ENCODE measurements at places on chromosomes 6 and 20.
A peak's percentile ranks its signal among the peaks of the same experiment; 100 is the strongest.

DNA sequence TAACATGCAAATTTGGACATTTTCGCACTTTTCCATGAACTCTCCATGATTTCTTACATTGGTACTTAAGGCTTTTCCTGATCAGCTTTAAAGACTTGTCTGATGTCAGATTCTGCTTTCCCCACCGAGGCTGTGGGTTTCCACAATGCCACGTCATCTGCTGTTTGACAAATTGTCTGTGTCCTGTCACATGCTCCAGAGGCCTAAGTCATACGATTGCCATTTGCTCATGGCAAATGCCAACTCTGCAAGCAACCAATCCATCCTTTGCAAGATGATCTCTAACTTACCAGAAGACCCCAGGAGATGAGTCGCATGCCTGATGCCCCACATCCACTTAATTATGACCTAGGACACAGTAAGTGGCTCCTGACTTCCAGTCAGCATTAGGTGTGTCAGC lies 556.5 kb downstream of the BMP2 start:
- DNase-seq = no peak

DNA sequence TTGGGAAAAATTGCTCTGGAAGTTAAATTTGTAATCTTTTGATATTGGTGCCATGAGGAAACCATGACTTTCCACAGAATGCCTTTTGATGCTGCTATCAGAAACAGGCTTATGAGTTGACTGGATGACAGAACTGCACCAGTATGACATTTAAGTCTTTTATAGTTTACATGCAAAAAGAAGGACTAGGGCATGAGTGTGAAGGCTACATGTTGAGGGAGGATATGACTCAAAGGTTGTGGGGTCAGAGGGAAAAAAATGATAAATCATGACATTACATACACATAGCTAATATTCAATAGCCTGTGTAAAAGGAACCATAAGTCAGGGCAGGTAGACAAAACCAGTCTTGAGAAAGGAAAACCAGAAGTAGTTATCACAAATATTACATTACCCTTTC lies 182.2 kb downstream of the COL12A1 start:
- DNase-seq = no peak

- DNase-seq = no peak
Measured at GRCh38 chr6:90420500-90420899, 123.9 kb upstream of the BACH2 start.

GRCh38 chr6:165718491-165718891 lies 55.5 kb upstream of the PDE10A start:
- no peak for DNase-seq

DNA sequence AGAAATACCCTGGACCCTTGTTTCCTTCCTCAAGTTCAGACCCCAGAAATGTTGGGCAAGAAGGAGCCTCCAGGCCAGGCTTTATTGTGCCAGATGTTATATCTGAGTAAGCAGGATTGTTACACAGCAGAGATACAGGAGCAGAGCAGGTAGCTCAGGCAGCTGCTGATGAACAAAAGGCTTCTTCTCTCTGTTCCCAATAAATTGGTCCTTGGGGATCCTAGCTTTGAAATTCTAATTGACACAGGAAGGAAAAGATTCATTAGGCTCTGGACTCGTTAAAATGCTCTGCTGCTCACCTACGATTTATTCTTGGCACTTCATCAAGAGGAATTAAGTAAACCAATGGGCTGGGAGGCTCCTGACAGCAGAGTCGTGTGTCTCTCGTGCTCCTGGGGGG lies 54.2 kb downstream of the RALY start:
- DNase-seq = no peak

- DNase-seq = no peak
Measured at GRCh38 chr6:36110863-36111262, 19.4 kb upstream of the MAPK13 start.

- no peak for DNase-seq
Measured at GRCh38 chr6:68628161-68628560, 6.9 kb upstream of the ADGRB3 start.

- DNase-seq = no peak
Measured at GRCh38 chr6:47424436-47424836, 53.2 kb upstream of the CD2AP start.

GRCh38 chr6:141388666-141389065 lies 744.1 kb upstream of the GJE1 start:
- DNase-seq = no peak

DNA sequence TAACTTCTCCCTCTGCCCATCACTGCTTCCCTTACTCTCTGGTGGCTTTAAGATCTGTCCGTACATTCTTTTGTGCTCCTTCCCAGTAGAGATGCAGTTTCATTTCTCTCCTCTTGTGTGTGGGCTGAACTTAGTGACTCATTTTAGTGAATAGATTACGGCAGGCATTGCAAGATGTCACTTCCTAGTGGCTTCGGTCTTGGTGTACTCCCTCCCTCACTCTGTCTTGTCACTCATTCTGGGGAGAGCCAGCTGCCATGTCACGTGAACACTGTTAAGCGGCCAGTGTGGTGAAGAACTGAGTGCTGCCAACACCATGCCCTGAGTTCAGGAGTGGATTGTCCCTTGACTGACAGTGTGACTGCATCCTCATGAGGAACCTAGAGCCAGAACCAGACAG lies 115.9 kb downstream of the OTOR start:
- no peak for DNase-seq

- DNase-seq = no peak
Measured at GRCh38 chr6:158391276-158391675, 79.0 kb downstream of the TULP4 start.

- DNase-seq = no peak
Measured at GRCh38 chr6:159594750-159595117, 98.3 kb downstream of the SOD2 start.

GRCh38 chr6:25366903-25367545 lies 87.8 kb downstream of the CARMIL1 start:
- DNase-seq = peak; percentile 56

GRCh38 chr6:101231606-101232235 lies 161.8 kb upstream of the GRIK2 start:
- no peak for DNase-seq

DNA sequence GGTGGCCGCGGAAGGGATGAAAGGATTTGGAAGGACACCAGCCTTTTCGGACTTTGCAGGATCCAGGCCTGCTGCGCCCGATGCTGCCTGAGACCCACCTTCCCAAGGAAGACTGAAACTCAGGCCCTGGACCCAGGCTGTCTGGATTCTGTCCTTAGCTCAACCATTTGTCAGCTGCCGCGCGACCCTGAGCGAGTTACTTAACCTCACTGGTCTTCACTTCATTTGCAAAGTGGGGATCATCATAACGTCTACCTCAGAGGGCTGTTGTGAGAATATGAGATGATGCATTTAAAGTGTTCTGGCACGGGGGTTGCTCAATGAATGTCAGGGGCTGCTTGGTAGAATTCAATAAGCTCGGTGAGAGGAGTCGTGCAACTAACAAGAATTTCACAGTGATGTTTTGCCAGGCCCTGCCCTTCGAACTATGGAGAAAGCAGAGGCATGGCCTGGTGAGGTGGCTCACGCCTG lies 104.2 kb upstream of the PRDM1 start:
- DNase-seq = no peak

- DNase-seq = no peak
Measured at GRCh38 chr6:136213012-136213539, 37.0 kb downstream of the MTFR2 start.

- no peak for DNase-seq
Measured at GRCh38 chr6:88167352-88167937, 1.3 kb upstream of the CNR1 start.

DNA sequence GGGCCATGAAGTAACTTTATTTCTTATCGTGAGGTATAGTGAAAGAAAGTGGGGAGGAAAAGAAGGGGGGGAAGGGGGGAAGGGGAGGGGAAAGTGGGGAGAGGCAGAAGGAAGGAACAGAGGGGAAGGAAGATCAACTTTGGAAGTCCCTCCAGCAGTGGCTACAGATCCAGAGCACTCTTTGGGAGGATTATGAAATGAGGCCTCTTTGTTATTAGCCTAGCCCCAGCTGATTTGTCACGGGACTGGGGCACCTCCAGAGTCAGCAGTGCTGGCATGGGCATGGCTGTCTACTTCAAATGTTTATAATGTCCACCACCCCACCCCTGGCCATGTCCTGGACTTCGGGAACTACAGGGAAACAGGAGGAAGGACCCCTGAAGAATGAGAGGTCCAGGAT lies 7.6 kb downstream of the MOCS1 start:
- no peak for DNase-seq

- DNase-seq = no peak
Measured at GRCh38 chr6:91288741-91289140, 701.9 kb upstream of the MAP3K7 start.

- no peak for DNase-seq
Measured at GRCh38 chr6:98484696-98485095, 349.7 kb upstream of the POU3F2 start.

- DNase-seq = no peak
Measured at GRCh38 chr20:48360342-48360975, 467.3 kb downstream of the PREX1 start.

DNA sequence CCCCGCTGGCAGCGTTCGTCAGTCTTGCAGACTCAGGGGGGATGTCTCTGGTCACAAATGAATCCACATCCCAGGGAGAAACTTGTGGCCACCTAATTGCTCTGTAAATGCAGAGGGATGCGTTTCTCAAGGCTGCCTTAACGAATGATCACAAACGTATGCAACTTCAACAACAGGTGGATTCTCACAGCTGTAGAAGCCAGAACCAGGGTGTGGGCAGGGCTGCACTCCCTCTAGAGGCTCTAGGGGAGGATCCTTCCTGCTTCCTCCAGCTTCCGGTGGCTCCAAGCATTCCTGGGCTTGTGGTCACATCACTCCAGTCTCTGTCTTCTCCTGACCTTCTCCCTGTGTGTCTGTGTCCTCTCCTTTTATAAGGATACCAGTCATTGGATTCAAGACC lies 3.3 kb upstream of the TAF4 start:
- no peak for DNase-seq

DNA sequence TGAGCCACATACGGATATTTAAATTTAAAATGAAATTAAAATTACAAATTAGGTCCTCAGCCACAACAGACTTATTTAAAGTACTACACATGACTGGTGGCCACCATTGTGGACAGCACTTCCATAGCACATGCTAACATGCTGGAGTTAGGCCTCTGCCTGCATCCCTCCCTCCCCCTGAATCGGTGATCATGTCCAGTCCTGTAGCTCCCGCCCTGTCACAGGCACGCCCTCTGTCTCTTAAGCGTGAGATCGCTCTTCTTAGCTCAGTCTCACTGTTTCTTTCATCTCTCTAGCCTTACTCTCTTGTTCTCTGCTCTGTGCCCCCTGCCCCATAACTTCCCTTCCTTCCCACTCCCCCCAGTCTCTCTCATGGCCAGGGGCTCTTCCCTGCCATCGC lies 28.9 kb downstream of the ELMO2 start:
- DNase-seq = no peak

- no peak for DNase-seq
Measured at GRCh38 chr6:165883851-165884640, 221.0 kb upstream of the PDE10A start.

GRCh38 chr6:837380-837779 lies 144.4 kb upstream of the EXOC2 start:
- DNase-seq = no peak

DNA sequence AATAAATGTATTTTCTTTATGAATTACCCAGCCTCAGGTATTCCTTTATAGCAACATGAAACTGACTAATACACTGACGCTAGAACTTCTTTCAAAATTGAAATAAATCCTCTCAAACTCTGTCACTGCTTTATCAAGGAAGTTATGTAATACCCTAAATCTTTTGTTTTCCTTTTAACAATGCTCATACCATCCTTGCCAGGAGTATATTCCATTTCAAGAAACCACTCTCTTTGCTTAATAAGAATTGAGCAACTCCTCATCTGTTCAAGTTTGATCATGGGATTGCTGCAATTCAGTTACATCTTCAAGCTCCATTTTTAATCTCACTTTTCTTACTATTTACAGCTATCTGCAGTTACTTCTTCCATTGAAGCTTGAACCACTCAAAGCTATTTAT lies 707.6 kb upstream of the MARCKS start:
- DNase-seq = no peak

DNA sequence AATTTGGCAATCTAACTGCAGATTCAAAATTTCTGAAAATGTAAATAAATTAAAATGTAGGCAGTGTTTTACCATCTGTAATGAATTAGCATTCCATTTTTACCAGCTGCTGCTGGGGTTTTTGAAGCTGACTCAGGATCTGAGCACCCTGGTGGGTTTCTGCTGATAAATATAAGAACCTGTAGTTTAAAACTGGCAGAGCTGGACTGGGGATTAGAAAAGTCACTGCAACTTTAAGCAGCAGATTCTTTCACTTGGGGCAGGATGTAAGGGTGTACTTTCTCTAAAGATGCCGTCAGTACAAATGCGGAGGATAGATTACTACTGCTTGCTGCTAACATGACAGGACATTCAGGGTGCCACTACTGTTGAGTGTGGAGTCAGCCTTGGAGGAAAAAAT lies 341.8 kb downstream of the CDKAL1 start:
- no peak for DNase-seq

- no peak for DNase-seq
Measured at GRCh38 chr20:59743767-59744485, 139.6 kb downstream of the PHACTR3 start.

- DNase-seq = no peak
Measured at GRCh38 chr6:168000198-168001028, 2.9 kb downstream of the KIF25 start.

DNA sequence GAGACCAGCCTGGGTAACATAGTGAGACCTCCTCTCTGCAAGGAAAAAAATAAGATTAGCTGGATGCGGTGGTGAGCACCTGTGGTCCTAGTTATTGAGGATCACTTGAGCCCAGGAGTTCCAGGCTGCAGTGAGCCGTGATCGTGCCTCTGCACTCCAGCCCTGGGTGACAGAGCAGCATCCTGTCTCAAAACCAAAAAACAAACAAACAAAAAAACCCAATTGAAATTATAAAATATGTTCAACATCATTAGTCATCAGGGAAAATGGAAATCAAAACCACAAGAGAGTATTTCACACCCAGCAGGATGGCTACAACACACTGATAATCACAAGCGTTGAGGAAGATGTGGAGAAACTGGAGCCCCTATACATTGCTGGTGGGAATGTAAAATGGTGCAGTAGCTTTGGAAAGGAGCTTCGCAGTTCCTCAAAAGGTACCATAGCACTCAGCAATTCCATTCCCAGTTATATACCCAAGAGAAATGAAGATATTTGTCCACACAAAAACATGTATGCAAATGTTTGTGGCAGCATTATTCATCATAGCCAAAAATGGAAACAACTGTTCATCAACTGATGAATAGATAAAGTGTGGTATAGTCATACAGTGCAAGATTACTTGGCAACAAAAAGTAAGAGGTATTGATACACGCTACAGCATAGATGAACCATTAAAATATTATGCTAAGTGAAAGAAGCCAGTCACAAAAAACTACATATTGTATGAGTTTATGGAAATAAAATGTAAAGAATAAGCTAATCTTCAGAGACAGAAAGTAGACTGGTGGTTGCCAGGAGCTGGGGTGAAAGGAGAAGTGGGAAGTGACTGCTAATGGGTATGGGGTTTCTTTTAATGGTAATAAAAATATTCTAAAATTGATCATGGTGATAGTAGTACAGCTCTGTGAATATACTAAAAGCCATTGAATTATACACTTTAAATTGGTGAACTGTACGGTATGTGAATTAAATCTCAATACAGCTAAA lies 38.7 kb upstream of the RIPOR2 start:
- DNase-seq = peak; percentile 48
